ENCODE measurements at places on chromosomes 3 and 15.

DNA sequence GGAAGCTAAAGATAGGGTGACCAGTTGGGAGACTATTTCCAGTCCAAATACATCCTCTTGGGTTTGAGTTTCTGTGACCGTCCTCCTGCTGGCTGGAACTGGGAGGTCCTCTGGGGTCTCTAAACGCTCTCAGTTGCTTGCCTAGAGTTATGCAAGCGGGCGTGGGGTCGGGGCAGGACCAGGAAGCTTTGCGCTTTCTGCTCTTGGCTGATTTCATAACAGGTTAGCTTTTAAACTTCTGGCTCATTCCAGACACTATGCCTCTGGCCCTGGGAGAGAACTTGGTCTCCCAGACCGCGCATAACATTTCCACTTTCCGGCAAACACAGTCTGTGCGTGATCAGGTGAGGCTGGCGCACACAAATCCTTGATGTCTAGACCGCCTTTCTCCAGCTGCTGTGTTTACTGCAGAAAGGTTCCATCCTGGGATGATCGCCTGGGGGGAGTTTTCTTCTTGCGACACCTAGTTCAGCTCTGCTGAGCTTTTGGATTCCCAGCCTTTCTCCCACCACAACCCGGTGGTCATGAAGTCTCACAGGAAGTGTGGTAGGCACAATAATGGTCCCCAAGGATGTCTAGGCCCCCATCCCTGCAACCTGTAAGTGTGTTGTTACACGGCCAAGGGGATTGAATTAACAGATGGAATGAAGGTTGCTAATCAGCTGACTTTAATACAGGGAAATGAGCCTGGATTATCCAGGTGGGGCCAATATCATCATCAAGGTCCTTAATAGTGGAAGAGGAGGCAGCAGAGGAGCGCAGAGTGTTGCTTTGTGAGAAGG lies 23.6 kb upstream of the CGNL1 start:
- no peak for DNase-seq

DNA sequence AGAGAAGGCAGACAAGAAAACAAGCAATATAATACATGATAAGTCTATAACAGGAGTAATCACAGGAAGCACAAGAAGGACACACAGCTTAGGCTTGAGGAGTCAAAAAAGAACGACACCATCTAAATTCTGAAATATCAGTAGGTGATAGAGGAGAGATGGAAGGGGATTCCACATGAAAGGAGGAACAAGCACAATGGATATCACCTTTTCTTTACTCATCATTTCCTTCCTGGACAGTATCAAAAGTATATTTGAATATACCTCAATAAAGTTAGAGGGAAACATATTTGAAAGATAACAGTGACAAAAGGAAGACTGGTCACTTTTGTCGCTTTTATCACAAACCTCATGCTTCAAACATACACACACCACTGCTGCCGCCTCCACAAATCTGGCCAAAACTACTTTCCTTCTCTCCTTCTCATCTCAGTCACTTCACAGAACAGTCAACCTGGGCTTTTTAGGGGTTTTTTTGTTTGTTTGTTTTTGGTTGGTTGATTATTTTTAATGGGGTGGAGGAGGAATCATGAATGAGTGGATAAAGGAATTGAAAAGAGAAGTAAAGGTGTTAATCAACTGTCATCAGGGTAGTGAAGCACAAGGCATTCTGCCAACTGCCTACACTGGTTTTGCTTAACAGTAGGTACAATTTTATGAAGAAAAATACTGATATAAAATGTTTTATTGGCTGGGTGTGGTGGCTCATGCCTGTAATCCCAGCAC lies 18.5 kb downstream of the DENND4A start:
- no peak for DNase-seq

- peak; percentile 59 for DNase-seq
These were observed 55.9 kb upstream of the FAM174B start for GRCh38 chr15:92711457-92711831.

DNA sequence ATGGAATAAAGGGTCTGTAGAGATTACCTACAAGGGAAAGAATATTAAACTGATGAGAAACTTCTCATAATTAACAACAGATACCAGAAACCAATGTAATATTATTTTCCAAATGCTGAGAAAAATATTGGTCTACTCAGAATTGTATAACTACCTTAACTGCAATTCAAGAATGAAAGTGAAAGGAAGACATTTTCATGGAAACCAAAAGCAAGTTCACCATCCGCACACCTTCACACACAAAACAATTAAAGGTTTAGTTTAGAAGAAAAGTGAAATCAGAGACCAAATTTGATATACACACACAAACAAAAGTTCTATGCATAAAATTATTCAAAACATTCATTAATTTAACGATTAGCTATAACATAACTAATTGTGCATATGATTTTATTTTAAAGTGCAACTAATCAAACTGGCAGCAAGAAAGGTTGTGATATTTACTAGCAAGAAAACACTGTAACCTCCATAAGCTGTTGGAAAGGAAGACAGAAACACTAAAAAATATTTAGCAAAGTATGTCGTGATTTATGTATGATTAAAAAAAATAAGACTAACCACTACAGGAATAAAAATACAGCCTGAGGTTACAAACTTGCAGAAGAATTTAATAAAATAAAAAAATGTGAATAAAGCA lies 395.5 kb downstream of the FGF12 start:
- DNase-seq, result no peak

- no peak for DNase-seq
These were observed 2.1 kb downstream of the POGLUT1 start for GRCh38 chr3:119470866-119471265.

DNA sequence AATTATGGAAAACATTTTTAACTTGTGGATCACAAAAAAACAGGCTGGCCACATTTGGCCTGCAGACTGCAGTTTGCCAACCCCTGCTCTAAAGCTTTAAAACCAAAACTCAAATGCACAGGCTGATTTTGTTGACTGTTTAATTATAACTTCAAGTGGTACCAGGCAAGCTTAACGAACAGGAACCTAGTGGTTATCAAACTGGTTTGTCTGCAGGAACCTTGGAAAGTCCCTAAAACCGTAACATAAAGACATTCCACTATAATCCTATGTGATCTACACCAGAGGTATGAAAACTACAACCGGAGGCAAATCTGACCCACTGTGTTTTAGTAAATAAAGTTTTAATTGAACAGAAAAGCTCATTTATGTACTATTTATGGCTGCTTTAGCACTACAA lies 52.4 kb downstream of the TBL1XR1 start:
- DNase-seq, result no peak

DNA sequence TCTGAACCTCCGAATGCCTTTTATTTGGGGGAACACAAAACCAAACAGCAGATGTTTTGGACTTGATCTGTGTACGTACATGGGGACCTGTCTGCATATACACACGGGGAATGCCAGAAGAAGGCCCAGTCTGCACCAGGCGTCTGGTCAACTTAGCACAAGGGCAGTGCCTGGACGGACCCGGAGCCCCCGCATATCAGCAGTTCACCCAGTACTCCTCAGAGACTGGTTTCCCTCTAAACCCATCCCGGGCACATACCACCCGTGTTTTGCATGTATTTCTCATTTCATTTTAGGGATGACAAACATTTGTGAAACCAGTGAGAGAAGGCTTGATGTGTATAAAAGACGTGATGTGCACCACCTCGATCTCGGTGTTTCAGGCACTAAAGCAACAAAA lies 49.7 kb downstream of the KLHL25 start:
- DNase-seq, result no peak

DNA sequence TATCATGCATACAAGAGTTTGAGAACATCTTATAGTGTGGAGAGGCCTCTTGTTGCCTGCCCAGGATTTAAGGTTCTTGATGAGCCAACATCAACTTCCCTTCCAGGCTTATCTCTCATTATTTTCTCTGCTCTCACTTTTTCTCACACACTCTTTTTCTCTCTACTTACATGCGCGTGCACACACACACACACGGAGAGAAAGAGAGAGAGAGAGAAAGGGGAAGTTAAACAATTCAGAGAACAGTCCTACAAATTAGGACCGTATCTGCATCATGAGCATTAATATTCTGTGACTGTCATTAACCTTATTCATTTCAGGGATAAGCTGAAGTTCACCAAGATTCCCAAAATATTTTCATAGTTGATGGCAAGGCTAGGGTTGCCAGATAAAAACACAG lies 269.0 kb downstream of the ZNF621 start:
- no peak for DNase-seq

DNA sequence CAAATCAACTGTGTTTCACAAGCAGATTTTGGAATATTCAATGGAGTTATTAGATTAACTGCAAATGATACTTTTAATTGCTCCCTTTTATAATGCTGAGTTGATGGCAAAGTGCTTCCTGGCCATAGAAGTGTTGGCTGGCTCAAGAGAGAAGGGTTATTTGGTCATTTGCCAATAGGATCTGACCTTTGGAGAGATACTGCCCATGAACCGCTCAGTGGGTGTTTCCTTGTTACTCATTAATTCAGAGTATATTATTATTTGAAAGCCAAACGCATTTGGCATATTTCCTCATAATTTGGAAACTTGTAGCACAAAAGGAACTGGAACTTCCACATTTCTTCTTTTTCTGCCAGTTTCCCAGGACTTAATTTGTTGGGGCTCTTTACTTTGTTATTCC lies 234.7 kb downstream of the CDIN1 start:
- no peak for DNase-seq

DNA sequence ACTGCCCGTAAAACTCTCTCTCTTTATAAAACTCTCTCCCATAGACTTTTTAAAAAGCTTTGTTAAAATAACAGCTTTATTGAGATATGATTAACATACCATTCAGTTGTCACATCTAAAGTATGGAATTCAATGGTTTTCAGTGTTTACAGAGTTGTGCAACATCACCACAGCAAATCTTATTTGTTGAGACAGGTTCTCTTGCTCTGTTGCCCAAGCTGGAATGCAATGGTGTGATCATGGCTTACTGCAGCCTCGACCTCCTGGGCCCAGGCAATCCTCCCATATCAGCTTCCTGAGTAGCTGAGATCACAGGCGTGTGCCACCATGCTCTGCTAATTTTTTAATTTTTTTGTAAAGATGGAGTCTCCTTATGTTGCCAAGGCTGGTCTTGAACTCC lies 35.9 kb upstream of the TRAK1 start:
- no peak for DNase-seq

DNA sequence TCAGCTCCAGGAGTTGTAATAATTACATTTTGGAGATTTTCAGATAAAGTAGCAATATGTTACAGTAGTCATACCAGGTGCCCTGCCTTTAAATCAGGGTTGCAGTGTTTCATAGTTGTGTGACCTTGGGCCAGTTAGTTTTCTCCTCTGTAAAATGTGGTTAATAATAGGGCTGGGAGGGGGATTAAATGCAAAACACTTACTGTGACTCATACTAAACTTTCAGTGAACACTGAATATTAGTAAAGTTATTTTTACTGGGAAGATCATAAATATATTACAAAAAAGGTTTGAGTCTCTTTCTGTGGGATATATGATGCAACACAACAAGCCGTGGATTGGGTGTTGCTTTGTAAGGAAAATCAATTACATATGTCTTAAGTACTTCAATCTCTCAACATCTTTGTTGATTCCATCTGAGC lies 1.1 kb upstream of the EBLN2 start:
- DNase-seq, result no peak

DNA sequence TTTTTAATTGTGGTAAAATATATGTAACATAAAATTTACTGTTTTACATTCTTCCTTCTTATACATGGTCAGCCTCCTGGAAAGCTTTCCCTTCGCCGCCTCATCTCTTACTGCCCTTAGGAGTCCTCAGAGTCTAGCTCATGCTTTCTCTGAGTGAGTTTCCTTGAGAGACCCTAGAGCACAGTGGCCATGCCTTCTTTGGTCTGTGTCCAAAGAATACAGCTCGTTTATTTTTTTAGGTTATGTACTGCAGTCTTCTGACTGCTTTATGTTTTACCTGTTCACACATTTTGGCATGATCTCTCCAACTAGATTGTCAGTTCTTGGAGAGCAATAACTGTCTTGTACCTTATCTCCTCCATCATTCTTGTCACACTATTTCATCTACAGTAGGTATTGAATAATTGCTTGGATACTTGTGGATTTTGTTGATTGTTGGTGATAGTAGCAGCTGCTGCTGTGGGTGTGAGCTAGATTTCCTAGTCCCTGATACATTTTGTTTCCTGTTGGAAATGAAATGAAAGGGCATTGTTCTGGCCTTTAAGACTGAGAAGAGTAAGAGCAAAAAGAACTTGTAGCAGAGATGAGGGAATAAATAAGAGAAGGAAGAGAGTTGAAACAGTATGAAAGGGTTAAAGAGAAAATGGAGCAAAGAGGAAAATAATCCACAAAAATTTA lies 10.9 kb downstream of the ARIH2 start:
- DNase-seq, result no peak

GRCh38 chr3:50189274-50189673 lies 2.1 kb upstream of the GNAT1 start:
- DNase-seq, result peak; percentile 91

- DNase-seq, result peak; percentile 41
These were observed 69.6 kb downstream of the LRTM1 start for GRCh38 chr3:54858093-54858785.

DNA sequence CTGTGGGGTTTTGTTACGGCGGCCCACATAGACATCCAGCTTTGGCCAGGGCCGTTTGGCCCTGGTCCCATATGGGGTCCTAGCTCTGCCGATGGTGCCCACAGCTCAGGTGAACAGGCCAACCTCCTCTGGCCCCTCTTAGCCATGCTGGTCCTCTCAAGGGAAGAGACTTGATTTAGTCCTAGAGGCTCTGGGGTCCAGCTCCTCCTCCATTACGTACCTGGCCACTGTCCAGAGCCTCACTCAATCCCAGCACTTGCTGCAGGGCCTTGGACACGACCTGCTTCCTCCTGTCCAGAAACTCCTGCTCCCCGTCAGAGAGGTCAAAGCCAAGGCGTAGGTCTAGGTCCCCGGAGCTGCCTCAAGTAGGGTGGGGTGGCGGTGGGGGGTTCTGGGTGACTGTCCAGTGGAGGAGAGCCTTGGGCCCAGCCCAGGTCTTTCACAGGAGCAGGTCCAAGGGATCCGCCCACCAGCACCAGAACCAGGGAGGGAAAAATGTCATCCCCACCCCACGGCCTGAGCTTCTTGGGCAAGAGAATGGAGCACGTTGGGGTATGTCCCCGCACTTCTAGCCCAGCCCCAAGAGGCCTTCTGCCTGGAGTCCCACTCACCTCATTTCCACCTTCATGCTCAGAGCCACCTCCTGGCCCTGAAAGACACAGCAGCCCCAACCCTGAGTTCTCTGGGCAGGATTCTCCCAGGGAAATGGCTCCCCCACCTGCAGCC lies 6.8 kb downstream of the PLA2G4F start:
- DNase-seq, result peak; percentile 73

- DNase-seq, result peak; percentile 92
These were observed 16.8 kb upstream of the MCCC1 start for GRCh38 chr3:183116025-183116614.

- no peak for DNase-seq
These were observed 29.5 kb downstream of the CCDC12 start for GRCh38 chr3:46946856-46947545.

DNA sequence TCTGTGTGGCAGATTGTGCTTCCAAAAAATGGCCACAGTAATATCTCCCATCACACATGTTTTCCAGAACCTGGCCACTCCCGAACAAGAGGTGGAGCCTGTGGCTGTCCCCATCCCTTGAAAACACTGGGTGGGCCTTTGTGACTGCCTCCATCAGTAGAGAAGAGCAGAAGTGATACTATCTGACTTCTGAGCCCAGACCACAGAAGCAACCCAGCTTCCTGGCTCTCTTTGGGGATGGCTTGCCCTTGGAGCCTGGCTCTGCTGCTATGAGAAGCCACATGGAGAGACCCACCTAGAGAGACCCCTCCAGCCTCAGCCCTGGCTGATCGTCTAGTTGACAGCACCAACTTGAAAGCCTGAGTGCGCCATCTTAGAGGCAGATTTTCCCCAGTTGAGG lies 39.8 kb upstream of the CMTM8 start:
- DNase-seq, result no peak
